ENCODE measurements at places on chromosomes 3 and 15.
A peak's percentile ranks its signal among the peaks of the same experiment; 100 is the strongest.

GRCh38 chr15:88802250-88802990, 816 bp upstream of the ACAN start:
- H3K4me1 ChIP-seq: no peaks in the 10 kb centered on the region
- H3K27ac ChIP-seq: no peak overlapping the region
- H3K4me3 ChIP-seq: no peak overlapping the region
- no peak for DNase-seq
- peaks cover 30% of the 10 kb centered on the region for H3K27me3 ChIP-seq

DNA sequence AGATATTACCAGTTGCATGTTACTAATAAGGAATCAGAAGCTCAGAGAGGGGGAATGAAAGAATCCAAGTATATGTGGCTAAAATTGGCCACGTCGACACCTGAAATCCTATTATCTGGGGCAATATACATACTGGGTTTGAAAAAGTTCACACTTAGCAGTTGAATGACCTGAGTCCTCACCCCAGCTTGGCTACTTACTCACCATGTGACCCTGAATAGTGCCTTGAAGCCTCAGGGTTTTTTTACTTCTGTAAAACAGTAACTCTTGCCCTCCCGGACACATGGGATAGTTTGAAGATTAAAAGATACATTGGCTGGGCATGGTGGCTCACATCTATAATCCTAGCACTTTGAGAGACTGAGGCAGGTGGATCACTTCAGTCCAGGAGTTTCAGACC, 342.2 kb upstream of the TPRG1 start:
- no peaks in the 10 kb centered on the region for H3K36me3 ChIP-seq
- no peaks in the 10 kb centered on the region for H3K27me3 ChIP-seq
- H3K27ac ChIP-seq: no peak overlapping the region
- H3K4me1 ChIP-seq: no peaks in the 10 kb centered on the region
- no peak for DNase-seq

DNA sequence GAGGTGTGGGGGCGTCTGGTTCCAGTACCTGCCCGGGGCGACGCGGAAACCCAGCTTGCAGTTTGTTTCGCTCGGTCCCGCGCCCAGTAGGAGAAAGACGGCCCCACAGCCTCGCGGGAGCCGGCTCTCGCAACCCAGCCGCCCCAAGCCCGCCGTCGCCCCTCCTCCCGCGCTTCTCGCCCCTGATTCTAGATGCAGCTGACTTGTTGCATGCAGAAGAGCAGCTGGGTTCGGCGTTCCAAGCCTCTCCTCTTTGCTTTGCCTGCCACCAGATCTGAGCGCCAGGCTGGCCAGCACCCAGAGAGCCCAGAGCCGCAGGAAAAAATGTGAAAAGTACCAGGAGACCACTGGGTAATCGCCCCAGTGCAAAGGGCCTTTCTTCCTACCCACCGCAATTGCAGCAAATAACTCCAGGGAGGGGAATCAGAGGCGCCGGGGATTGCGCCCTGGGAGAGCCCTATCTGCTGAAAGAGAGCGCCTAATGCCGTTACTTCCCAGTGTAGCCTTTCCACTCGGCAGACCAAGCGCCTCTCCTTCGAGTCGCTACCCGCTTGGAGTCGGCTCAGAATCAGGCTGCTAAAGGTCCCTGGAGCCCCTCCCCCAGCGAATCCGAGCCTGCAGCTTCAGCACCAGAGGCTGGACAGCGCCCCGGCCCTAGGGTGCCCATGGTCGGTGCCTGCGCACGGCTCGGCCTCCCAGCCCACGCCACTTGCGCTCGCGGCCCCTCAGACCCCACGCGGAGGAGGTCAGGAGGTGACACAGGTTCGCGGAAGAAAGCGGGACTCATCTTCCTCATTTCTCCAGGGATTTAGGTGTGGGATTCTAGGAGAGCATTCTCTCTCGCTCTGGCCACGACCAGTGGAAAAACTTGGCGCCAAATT, 15.7 kb upstream of the AEN start:
- peaks cover 27% of the 10 kb centered on the region for H3K27me3 ChIP-seq
- peaks cover 5% of the 10 kb centered on the region for H3K4me1 ChIP-seq
- DNase-seq: peak; percentile 79
- no peaks in the 10 kb centered on the region for H3K36me3 ChIP-seq
- H3K27ac ChIP-seq: no peak overlapping the region

DNA sequence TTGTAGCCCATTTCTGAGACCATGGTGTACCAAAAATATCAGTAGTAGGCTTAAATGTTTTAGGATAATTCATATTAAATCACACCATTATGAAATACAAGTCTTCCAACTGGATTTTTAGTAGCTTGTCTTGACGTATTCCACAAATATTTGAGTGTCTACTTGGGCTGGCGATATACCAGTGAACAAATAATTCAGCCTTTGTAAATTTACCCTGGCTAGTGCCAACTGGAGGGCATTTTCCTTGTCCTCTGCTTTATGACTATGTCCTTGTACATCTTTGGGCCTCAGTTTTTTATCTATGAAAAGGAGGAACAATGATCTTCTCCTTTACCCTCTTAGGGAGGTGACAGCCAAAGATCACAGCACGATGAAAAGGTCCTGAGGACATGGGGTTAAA, 114.8 kb downstream of the FRMD4B start:
- H3K27ac ChIP-seq: no peak overlapping the region
- no peaks in the 10 kb centered on the region for H3K27me3 ChIP-seq
- H3K4me3 ChIP-seq: no peak overlapping the region
- no peak for DNase-seq
- no peaks in the 10 kb centered on the region for H3K36me3 ChIP-seq

DNA sequence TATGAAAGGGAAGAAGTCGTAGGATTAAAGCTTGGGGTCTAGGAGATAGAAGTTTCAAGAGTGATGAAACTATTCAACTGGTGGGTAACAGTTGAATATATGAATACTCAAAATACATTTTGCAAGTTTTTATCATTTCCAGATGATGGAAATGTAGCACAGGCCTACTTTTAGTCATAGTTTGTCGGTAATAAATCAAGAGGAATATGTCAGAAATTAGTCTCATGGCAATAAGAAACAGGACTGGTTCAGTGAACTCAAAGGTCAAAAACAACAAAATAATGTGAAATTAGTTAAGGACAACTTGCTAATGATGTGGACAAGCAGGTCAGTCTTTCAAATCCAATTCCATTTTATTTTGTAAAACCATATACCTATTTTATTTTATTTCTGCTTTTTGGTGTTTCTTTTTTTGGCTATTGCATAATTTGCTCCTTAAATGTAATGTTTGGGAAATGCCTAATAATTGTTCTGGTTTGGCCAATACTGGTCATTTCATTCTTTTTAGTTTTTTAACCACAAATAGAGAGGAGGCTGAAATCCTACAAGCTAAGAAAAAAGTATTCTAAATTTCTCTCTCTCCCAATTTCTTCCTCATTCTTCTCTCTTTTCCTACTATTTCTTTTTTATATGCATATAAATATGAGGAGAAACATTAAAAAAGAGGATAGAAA, 195.2 kb upstream of the ARHGEF26 start:
- no peaks in the 10 kb centered on the region for H3K27me3 ChIP-seq
- DNase-seq: no peak

- no peaks in the 10 kb centered on the region for H3K27me3 ChIP-seq
- no peak overlapping the region for H3K4me3 ChIP-seq
- H3K36me3 ChIP-seq: no peaks in the 10 kb centered on the region
- no peak for DNase-seq
- H3K27ac ChIP-seq: no peak overlapping the region
- H3K4me1 ChIP-seq: no peaks in the 10 kb centered on the region
Observed at GRCh38 chr3:124509884-124510283, 220.4 kb upstream of the UMPS start.

DNA sequence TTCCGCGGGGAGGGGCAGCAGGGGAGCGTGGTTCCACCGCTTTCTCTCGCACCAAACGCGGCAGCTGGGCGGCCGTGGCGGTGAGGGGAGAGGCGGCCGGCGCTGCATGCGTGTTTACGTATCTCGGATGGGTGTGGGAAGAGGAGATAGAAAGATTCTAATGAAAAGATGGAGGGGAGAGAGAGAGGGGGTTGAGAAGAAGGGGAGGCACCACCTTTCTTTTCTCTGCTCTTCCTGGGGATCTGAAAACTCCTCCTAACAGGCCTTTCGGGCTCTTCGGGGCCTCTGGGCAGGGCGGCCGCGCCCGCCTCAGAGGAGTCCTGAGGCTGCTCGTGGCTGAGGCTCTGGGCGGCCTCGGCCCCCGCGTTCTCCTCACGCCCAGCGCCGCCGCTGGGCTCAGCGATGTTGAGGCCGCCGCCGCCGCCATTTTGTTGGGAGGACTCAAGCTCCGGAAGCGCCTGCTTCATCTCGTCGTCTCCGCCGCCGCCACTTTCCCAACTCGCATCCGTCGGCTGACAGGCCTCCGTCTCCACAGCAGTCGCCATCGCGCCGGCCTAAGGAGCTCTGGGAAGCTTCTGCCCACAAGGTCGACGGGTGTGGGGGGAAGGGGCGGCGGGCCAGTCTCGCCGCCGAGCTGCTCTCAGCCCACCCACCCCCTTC, 473 bp downstream of the TASOR start:
- peak overlapping the region; percentile 91 for H3K4me3 ChIP-seq
- H3K27ac ChIP-seq: peak overlapping the region; percentile 92
- DNase-seq: peak; percentile 83

DNA sequence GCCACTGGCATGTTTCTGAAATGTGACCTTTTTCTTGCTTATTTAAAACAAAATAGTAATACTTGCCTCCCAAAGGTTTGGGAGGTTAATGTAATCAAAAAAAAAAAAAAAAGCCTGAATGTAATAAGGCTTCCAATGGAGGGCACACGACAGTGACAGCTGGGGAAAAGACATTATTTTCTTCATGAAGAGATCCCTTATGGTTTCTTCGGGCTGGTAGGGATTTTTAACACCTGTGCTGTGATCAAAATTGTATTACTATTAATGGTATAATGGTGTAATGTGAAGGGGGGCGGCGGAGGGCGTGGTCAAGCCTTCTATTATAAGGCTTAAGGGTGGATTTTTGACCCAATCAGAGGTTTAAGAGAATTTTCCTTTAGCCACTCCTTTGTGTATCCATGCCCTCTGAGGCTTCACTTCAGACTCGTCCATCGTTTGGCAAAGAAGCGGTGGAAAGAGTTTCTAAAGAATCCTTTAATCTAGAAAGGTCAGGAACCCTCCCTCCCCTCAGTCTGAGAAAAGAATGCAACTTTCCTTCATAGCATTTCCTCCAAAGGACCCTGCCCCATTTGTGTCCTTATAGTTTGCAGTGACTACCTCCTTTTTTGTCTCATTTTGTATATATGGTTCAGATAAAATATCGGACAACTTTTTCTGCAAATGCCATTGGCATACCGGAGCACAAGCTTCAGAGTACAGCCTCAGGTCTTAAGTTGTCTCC, 89.5 kb upstream of the CHD2 start:
- H3K4me3 ChIP-seq: no peak overlapping the region
- DNase-seq: peak; percentile 47
- peaks cover 11% of the 10 kb centered on the region for H3K4me1 ChIP-seq
- H3K36me3 ChIP-seq: no peaks in the 10 kb centered on the region

DNA sequence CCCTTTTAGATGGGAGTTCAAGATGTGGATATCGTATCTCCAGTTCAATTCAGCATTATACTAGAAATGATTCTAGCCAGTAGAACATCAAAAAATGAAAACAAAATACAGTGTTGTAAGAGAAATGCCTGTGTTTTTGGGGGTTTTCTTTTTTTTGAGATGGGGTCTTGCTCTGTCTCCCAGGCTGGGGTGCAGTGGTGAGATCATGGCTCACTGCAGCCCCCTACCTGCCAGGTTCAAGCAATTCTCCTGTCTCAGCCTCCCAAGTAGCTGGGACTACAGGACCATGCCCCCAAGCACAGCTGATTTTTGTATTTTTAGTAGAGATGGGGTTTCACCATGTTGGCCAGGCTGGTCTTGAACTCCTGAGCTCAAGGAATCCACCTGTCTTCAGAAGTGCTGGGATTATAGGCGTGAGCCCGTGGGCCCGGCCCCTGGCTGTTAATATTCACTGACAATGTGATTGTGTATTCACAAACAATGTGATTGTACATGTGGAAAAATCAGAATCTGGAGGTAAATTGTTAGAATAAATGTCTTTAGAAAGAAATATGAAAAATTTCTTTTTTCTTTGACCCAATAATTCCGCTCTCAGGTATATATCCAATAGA, 59.0 kb downstream of the ARIH1 start:
- no peaks in the 10 kb centered on the region for H3K27me3 ChIP-seq
- H3K4me3 ChIP-seq: no peak overlapping the region
- no peaks in the 10 kb centered on the region for H3K36me3 ChIP-seq
- peak; percentile 47 for DNase-seq
- H3K27ac ChIP-seq: no peak overlapping the region
- no peaks in the 10 kb centered on the region for H3K4me1 ChIP-seq

DNA sequence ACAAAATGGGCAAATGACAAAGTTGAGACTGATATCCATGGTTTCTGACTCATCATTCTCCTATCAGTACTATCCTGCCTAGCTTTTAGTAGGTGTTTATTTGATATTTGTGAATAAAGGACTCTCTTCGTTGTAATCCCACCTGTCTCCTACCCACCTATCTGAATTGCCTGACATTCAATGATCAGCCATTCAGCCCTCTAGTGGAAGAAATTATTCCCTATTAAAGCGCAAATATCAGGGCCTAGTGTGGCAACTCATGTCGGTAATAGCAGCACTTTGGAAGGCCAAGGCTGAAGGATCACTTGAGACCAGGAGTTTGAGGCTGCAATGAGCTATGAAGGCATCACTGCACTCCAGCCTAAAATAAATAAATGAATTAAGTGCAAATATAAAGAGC, 195.7 kb upstream of the SETMAR start:
- no peaks in the 10 kb centered on the region for H3K4me1 ChIP-seq
- H3K27me3 ChIP-seq: no peaks in the 10 kb centered on the region
- no peak overlapping the region for H3K4me3 ChIP-seq
- H3K27ac ChIP-seq: no peak overlapping the region
- no peaks in the 10 kb centered on the region for H3K36me3 ChIP-seq

GRCh38 chr3:2512881-2513280, 414.2 kb downstream of the CNTN4 start:
- H3K36me3 ChIP-seq: no peaks in the 10 kb centered on the region
- H3K4me3 ChIP-seq: no peak overlapping the region
- no peaks in the 10 kb centered on the region for H3K4me1 ChIP-seq
- no peak overlapping the region for H3K27ac ChIP-seq
- no peaks in the 10 kb centered on the region for H3K27me3 ChIP-seq

GRCh38 chr3:139238281-139239030, 105.4 kb upstream of the MRPS22 start:
- DNase-seq: no peak
- no peak overlapping the region for H3K4me3 ChIP-seq
- H3K36me3 ChIP-seq: no peaks in the 10 kb centered on the region
- no peak overlapping the region for H3K27ac ChIP-seq
